8988T (cell line): ENCODE measurements at places on chromosomes 6 and 20.

DNA sequence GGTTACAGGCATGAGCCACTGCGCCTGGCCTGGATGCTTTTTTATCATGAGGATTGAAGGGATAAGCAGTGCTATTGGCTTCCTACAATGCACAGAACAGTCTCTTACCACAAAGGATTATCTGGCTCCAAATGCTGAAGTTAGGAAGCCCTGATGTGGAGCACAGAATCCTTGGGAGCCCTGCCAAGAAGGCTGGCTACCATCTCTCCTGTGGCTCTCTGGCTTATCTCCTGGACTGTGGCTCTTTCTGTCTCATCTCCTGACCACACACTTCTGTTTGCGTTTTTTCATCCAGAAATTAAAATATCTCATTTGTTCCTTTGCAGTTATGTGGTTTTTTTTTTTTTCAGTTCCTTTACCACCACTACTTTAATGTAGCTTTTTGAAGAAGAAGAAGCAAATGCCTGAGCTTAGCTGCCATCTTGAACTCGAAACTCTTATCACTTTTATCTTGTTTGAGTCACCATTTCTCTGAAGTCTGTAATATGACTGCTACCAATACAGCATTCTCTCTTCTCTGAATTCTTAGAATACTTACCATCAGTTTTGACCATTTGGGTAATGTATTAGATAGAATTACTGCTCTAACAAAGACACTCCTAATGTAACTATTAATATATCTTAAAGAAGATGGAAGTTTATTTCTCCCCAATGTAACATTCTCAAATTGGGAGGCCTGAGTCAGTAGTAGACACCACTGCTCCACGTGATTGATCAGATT is 1044.7 kb downstream of the KIF16B start:
- no peak for DNase-seq

- no peak for DNase-seq
These were observed 512.8 kb upstream of the EPHA7 start for GRCh38 chr6:93932175-93932574.

- DNase-seq: no peak
These were observed 45.3 kb downstream of the B4GALT5 start for GRCh38 chr20:49668181-49668877.

DNA sequence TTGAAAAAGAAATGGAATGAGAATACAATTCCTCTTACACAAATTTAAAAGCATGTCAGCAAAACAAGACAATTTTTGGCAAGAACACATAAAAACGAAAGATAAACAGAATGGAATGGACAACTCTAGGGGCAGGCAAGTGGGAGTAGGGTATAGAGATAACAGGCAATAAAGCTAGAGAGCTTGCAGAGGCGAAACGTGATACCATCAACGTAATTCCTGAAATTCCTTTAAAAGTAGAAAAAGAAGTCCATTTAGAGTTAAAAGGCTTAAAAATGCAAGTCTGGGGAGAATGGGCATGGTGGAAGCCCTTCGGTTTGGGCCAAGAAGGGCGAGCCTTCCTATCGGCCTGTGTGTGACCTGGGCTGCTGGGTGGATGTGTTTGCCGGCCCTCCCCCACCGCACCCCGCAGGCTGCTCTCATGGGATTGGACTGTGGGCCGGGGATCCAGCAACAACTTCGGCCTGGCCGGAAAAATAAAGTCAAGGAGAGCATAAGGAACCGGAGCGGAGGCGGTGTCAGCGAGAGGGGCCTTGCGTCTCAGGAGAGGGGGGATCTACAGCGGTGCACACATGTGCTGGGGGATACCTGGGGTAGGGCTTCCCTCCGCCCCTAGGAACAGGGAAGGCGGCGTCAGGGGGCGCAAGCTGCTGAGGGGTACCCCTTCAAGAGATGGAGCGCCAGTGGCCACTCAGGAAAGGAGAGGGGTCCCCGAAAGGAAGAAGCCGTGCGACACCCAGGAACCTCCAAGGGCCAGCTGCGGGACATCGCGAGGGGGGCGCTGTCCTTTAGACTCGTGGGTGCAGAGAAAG is 4.1 kb downstream of the TMEM239 start:
- DNase-seq: peak; percentile 15

DNA sequence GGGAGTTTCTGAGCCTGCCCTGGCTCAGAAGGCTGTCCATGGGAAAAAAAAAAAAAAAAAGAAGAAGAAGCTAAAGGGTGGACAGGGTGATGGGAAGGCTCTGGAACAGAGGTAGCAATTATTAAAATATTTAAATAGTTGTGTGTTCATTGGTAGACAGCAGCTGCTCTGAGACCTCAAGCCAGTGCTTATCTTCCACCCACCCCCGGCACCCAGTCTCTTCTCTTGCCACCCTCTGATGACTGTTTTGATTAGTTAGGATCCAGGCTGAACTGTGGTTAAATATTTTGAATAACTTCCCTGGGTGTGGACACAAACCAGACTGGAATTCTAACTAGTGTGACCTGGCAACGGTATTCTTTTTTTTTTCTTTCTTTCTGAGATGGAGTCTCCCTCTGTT is 16.9 kb upstream of the SRSF3 start:
- peak; percentile 39 for DNase-seq

DNA sequence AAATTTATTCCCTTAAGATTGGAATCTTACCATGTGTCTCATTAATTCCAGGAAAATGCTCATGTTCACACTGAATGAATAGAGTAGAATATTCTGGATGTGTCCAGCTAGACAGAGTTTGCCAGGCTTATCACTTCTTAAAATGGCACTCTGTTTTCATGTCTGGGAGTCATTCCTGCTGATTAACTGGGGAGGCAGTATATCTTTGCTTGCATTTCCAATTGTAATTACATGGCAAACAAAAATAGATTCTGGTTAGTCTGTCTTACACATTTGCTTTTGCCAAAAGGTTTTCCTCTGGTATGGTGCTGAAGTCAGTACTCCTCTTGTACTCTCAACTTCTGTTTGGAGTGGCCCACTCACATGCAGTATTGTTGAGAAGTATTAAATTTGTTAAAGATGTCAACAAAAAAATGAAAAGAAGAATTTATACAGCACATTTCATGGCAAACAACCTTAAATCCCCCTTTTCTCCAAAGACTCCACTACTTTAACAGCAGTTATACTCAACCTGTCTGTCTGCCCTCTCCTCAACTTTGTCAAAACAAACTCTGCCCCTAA is 70.2 kb downstream of the TENT5A start:
- DNase-seq: no peak

DNA sequence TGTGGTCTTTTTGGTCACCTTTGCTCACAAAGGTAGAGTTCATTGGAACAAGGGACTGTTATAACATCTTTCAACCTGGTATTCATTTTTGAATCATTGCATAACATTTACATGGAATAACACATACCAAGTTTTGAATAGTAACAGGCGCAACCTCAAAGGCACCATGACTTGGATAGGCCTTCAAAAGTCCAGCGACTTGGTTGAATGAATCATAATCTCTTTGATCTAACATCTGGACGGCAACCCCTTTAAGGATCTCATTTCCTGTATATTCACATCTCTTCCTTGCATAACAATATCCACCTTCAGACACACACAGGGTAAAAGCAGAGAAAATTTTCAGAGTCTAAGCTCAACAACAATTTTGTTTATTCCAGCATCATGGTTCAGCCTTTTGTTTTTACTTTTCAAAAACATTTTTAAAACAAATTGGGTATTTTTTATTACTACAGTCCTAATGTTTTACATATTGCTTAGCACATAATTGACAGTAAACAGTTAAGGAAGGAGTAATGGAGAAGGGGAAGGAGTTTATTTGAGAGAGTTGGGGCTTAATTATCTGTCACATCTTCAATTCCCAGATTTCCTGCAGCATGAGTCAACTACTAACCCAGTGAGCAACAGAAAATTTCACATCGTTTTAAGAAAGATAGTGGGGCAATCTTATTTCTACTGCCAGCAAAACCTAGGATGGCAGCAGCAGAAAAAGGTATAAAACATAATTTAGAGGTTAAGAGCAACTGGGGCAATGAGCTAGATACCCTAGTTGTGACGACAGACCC is 41.8 kb upstream of the F13A1 start:
- no peak for DNase-seq

DNA sequence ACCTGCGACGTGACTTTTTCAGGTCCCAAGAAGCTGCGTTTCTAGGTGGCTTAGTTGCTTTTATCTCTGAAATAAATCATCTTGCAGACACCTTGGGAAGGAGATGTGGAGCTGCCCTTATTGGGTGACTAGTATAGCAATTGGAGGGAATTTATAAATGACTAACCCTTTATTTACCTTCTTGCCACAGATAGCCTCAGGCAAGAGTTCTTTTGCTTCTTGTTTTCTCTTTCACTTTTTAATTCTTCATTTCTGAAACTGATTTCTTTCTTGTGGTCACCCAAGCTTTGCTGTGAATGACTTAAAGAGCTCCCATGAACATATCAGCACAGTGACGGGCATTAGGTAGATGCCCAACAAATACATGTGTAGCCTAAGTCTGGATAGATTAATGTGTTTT is 3.0 kb downstream of the ADGRF4 start:
- DNase-seq: no peak

GRCh38 chr6:11362564-11362963 is 130.1 kb upstream of the NEDD9 start:
- no peak for DNase-seq

DNA sequence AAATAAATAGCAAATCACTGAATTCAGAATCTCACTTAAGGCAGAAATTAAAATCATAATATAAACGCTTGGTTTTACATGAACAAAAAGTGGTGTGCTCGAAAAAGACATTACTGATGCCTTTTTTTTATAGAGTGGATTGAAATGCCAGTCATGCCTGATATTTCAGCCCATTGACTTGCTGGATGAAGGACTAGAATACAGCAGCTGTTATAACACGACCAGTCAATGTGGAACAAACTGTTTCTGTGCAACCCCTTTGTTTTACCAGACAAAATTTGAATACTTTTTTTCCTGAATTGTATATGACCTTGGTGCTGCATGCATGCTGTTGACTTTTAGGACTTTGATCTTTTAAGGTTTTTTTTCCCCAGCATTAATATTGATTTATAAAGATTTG is 150.0 kb downstream of the QKI start:
- no peak for DNase-seq

DNA sequence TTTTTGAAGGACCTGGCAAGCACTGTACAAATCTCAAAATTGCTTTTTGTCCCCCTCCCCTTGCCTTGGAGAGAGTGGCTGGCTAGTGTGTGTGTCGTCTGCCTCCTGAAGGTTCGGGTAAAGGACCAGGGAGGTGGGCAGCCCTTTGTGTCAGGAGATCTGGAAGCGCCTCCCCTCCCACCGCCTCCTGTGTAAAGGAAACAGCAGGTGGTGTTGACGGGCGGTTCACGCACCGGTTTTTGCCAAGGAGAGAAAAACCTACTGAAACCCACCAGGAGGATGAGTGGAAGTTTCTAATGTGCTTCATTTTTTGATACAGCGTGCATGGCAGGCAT is 1.2 kb downstream of the ENTPD6 start:
- no peak for DNase-seq

DNA sequence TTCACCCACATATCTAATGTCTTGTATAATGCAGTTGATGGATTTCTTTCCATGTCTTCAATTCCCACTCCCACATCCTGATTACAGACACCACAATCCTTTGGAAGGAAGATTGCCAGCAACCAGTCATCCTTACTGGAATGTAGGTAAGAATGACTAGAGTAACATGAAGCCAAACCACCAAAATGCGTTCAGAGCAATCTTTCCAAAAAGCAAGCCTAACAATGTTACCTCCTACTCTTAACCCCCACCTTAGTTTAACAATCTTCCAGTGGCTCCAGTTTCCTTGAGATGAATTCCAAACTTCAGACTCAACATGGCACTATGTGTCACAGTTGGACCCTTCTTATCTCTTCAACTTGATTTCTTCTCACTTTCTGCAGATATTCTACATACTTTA is 685.6 kb downstream of the DOK5 start:
- DNase-seq: no peak

DNA sequence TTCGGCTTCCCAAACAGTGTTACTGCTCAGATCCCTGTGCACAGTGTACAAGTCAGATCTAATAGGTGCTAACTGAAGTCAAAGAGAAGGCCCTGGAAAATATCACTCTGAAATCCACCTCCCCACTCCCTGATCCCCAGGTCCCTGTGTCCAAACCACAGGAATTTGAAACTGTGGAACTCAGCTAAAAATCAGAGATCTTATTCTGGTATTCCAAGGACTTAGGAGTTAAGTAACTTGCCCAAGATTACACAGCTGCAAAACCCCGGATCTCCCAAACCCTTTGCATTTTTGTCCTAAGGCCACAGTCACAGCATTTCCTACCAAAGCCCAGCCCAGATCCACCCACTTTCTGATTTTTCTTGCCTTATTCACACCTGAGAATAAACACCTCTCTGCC is 32.3 kb upstream of the SLC23A2 start:
- no peak for DNase-seq

- no peak for DNase-seq
These were observed 72.2 kb upstream of the EEF1E1 start for GRCh38 chr6:8174571-8174970.

GRCh38 chr6:35967076-35967774 is 46.3 kb upstream of the SRPK1 start:
- no peak for DNase-seq

DNA sequence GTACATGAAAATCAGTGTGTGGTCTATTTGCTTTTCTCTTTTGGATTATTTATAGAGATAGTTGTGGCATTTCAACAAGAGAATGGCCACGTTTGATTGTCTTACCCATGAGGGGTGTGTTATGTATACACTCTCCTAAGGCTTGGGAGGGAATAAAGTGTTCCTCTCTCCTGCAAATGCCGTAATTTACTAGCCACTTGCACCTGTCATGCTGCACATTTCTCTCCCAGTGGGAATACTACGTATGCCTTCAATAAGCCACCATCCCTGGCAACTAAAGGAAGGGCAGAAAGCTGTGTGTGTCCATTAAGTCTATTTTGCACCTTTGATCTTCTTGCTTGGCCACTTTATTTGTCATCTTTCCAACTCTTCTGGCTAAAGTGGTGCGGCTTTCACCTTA is 541.2 kb downstream of the QKI start:
- DNase-seq: no peak

DNA sequence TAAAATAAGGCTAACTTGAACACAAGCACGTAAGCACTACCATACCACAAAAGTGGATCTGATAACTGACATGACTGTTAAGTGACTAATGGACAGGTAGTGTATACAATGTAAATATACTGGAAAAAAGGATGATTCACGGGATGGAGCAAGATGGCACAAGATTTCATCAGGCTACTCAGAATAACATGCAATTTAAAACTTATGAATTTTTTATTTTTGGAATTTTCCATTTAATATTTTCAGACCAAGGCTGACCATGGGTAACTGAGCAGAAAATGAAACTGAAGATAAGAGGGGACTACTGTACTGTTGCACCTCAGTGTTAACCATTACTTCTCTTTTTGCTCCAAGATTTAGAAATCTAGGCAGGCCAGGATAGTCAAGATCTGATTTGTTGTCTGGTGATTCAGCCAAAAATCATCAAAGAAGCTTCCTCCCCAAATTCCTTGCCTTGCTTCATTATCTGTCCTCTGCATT is 45.4 kb downstream of the TPBG start:
- DNase-seq: no peak

- DNase-seq: no peak
These were observed 724.1 kb downstream of the KIF16B start for GRCh38 chr20:15848995-15849610.

DNA sequence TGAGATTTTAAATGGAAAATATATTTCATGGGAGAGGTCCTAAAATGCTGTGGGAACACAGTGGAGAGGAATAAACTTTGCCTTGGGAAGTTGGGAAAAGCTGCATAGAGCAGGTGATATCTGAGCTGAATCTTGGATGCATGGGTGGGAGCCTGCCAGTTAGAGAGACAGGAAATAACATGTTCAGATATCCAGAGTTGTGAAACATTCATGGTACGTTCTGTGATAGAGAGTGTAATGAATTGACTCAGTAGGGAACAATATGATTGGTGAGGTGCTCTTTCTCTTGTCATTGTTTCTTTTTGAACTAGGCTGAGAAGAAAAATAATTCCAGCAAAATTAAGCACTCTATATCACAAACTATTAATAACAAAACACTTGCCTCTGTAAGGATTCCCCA is 72.8 kb downstream of the RPS12 start:
- no peak for DNase-seq
